ENCODE measurements at places on chromosomes 3 and 15.

DNA sequence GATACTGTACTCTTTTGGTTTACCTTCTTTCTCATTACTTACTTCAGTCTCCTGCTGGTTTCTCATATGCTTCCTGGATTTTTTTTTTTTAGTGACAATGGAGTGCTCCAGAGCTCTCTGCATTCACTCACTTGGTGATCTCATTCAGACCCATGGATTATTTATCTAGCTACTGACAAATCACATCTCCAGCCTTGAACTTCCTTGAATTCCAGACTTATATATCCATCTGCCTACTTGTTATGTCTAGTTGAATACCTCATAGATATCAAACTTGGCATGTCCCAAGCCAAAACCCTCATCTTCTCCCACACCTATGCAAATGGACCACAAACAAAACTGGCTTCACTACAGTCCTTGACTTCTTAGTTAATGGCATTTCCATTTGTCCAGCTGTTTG is 234.7 kb upstream of the ZPLD1 start:
- no peak for DNase-seq

DNA sequence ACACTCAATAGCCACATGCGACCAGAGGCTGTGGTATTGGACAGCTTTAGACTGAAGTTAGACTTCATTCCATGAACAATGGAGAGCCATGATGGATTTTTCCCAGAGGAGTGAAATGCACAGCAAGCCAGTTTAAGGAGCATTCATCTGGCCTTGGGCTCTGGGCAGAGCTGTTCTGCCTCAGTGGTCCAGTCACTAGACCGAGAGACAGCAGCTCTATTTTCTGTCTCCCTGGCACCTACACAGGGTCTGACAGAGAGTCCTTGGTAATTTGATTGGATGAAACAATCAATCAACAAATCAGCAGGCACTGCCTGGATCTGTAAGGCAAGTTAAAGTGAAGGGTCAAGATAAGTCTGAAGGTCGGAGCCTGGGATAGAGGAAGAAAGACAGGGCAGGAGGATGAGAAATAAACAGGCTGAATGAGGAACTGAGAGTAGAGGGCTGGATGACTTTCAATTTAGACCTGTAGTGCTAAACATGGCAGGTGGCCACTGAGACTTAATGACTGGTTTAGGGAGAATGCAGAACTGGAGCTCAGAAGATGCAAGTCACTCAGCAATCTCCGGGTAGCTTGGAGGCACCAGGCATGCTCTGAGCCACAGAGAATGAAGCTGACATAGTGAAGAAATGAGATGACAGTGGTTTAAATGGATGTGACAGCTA is 98.5 kb upstream of the SLC25A36 start:
- no peak for DNase-seq

GRCh38 chr3:186138272-186138981 is 29.5 kb upstream of the ETV5 start:
- DNase-seq = peak; percentile 29

- DNase-seq = no peak
Measured at GRCh38 chr3:73601011-73601410, 23.7 kb downstream of the PDZRN3 start.

DNA sequence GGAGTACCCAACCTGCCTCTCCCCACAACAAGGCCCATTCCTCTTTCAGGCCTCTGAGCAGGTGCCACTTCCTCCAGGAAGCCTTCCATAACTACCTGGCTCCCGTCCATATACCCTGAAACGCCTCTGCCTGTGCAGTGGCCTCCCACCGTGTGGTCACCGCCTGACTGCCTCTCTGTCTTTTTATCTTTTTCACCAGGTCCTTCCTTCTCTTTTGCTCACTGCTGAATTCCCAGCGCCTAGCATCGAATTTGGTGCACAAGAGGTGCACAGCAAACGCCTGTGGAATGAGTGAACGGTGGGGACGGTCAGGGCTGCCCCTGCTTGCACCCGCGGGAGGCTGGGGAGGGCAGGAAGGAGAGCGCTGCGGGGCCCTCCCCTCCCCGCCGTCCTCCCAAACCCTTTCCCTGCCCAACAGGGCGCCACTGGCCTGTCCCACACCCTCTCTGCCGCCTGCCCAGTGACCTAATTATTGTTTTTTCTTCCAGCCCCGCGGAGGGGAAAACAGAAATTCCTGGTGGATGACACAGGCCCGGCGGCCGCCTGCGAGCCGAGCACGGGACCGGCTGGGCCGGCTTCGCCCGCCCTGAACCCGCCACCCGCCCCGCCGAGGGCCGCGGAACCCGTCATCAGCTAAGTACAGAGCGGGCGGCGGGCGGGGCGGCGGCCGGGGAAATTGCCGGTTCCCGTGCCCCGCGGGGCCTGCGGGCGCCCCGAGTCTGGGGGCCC is 140.1 kb downstream of the SMAD6 start:
- peak; percentile 96 for DNase-seq

DNA sequence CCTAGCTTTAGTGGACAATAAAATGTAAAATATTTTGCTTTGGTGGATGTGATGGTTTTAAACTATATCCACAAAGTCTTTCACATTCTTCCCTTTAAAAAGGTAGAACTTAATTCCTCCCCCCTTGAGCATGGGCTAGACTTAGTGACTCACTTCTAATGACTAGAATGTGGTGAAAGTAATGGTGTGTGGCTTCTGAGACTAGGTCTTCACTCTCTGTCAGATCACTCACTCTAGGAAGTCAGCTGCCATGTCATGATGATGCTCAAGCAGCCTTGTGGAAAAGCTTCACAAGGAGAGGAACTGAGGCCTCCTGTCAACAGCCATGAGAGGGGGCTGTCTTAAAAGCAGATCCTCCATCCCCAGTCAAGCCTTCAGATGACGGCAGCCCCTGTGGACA is 4.2 kb downstream of the LRRC2 start:
- no peak for DNase-seq

DNA sequence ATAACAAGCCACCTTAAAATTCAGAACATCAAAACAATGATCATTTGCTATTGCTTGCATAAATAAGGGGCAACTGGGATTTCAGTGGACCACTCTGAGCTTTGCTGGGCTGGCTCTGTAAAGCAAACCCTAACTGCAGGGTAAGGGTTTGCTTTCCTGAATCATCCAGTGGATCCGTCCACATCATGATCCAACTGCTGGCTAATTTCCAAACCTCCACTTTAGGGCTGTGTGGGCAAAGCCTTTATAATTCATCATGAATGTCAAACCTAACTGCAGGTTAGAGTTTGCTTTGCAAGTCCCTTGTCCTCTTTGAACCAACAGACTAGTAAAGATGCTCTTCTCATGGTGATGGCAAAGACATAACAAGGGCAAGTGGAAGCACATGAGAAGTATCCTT is 76.1 kb downstream of the SYNPR start:
- no peak for DNase-seq

DNA sequence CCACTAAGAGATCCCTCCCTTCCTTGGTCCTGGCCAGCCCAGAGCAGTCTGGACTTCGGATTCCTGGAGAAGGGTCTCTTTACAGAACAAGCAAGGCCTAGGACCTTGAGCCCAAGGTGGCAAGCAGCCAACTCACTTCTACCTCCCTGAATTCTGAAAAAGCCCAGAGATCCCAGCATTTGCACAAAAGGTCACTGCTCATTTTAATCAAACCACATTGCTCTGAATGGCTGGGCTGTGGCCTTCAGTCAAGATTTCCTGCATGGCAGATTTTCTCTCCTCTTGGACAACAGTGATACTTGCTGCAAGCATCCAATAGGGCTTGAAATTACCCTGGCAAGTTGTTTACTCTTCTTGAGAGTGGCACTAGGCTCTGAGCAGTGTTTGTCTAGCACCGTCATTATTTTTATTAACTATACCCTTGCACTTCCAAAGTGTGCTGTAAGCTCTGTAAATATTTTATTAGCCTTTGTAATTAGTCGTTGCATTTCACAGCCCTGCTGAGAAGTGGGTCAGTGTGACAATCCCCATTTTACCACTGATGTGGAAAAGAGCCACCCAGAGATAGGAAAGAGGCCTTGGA is 274.7 kb upstream of the CTNNB1 start:
- DNase-seq = no peak

DNA sequence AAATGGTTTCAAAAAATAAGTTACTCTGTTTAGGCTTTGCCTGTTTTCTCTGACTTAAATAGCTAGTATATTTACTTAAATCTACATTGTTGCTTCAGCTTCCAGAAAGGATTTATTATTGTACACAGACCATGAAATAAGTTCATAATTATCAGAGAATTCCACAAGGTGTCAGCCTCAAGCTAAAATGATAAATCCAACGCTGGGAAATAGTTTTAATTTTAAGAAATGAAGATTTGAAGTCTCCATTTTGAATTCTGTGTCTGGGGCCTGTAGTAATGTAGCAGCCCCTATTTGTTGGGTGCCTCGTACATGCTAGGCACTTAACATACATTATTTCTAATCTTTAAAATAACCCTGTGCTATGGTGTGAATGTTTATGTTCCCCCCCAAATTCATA is 92.6 kb upstream of the KCNMB2 start:
- DNase-seq = no peak

GRCh38 chr3:43735618-43736017 is 44.9 kb downstream of the ABHD5 start:
- no peak for DNase-seq

GRCh38 chr3:43923104-43923882 is 232.6 kb downstream of the ABHD5 start:
- DNase-seq = no peak
